A673 (cell line): ENCODE measurements at places on chromosomes 13 and 19.

DNA sequence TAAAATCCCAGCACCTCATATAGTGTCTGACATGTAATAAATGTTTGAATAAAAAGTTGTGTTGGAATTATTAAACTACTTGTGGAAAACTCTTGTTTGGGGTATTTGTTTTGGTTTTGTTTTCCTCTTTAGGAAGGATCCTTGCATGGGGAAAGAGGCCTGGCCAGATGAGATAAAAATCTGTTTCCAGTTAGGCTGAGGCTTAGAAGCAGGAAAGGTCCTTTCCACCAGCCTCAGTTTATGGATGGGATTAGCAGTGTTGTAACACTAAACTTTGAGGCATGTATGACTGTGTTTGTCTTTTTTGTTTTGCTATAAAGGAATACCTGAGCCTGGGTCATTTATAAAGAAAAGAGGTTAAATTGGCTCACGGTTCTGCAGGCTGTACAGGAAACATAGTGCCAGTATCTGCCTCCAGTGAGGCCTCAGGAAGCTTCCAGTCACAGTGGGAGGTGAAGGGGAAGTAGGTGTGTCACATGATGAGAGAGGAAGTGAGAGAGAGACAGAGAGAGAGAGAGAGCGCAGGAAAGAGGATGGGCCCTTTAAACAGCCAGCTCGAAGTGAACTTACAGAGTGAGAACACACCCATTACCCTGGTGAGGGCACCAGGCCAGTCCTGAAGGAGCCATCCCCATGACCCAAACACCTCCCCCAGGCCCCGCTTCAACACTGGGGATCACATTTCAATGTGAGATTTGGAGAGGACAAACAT, 21.6 kb downstream of the SPATA13 start:
- no peak for DNase-seq

- DNase-seq: peak; percentile 49
These were observed 1492.7 kb upstream of the PCDH20 start for GRCh38 chr13:62908321-62908720.

- no peak for DNase-seq
These were observed 28.6 kb downstream of the POLR1D start for GRCh38 chr13:27650312-27650711.

DNA sequence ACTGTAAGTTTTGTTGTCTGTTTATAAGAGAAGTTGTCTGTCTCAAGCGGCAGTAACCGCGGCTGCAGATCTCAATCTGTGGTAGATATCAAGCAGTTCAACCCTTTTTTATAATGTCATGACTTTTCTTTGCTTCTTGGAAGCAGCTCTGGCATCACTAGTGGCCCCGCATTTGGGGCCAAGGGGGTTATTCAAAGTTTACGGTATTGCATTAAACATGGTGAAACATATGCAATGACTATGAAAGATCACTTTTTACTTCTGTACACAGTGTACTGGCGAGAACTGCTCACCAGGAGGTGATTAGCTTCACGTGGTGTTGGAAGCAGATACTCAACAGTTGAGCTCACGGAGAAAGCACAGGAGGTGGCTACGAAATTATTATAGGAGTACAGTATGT, 4.6 kb upstream of the FFAR3 start:
- DNase-seq: no peak

- no peak for DNase-seq
These were observed 646 bp downstream of the ABHD8 start for GRCh38 chr19:17302391-17303166.

DNA sequence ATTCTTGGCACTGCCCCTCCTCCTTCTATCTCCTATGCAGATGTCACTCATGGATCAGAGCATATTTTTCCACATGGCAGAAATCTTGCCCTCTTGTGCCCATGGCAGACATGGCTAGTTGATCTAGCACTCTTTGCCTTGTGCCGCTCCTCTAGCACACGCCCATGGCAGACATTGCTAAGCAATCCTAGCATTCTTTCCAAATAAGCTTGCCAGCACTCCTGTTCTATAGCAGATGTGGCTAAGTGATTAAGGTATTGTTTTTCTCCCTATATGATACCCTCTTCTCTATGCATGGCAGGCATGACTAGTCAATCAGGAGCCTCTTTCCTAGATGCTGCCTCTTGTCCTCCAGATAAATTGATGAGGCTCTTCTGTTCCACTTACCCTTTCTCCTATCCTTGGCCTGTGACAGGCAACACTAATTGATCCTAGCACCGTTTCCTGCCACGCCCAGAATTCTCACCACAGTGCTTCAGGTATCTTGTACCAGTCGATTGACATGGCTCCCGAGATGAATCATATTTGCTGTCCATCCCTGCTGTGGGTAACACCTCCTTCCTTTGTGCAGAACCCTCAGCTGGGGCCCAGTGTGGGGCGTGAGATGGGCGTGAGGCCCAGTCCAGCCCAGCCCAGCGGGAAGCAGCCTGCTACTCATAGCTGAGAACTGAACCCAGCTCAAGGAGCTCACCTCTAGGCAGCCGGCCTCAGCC, 26.9 kb downstream of the TMED1 start:
- no peak for DNase-seq
